ENCODE measurements at places on chromosomes 7 and 10. TPM values are rescaled to one million over a fixed set of nuclear protein-coding genes. Genes with fewer than 3 reads are reported as not detected.

GRCh38 chr10:29486433-29486832 lies 148.3 kb downstream of the SVIL start:
- ATAC-seq, result no peak

- no peak for ATAC-seq
Observed at GRCh38 chr10:24550680-24551079, 173.0 kb downstream of the ARHGAP21 start.

DNA sequence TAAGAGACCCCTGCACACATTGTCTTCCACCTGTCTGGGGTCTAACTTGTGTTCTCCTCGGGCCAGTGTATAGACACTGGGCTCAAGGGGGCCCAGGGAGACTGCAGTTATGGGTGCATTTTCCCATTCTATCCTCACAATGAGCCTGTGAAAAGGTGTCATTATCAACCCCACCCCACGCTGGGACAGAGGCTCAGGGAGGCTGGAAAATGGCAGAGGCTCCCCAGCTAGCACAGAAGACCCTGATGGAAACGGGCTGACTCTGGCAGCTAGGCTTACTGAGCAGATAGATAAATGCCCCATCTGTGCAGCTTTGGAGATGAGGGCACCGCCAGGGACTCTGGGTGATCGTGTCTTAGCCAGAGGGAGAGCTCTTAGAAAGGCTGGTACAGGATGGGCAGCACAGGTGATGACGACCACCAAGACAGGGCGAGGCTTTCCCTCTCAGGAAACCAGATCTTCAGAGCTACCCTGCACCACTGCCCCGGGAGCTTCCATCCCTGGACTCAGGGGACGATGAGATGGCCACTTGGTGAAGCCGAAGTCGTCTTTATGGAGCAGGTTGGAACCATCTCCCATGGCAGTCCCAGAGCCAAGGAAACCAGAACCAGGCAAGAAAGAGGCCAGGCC lies 58.2 kb upstream of the CHST15 start:
- peak; percentile 5 for ATAC-seq

DNA sequence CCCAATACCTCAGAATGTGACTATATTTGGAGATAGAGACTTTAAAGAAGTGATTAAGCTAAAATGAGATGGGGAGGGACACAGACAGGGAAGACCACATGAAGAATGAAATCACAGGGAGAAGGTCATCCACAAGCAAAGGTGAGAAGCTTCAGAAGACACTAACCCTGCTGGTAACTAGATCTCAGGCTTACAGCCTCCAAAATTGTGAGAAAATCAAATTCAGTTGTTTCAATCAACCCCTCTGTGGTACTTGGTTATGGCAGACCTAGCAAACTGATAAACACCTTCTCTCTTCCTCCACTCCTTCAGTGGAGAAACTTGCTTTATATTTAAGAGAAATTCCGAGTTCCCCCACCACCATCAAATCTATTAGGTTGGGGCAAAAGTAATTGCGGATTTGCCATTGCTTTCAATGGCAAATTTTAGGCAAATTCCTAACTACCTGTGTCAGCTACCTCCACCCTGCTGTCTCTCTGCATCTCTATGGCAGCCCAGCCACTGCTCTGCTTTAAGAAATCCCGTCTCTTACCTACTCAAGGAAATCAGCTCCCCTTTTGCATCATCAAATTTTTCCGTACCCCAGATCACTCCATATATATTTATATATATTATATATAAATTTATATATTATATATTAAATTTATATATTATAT lies 38.2 kb downstream of the SEMA3E start:
- no peak for ATAC-seq

- ATAC-seq, result no peak
Observed at GRCh38 chr10:100717166-100717565, 28.2 kb upstream of the PAX2 start.

- no peak for ATAC-seq
Observed at GRCh38 chr7:98479318-98479717, 78.4 kb upstream of the BAIAP2L1 start.

- ATAC-seq, result peak; percentile 62
Observed at GRCh38 chr7:135645296-135645904, 16.9 kb upstream of the STMP1 start.

- ATAC-seq, result no peak
Observed at GRCh38 chr7:37430640-37431039, 18.0 kb downstream of the ELMO1 start.

DNA sequence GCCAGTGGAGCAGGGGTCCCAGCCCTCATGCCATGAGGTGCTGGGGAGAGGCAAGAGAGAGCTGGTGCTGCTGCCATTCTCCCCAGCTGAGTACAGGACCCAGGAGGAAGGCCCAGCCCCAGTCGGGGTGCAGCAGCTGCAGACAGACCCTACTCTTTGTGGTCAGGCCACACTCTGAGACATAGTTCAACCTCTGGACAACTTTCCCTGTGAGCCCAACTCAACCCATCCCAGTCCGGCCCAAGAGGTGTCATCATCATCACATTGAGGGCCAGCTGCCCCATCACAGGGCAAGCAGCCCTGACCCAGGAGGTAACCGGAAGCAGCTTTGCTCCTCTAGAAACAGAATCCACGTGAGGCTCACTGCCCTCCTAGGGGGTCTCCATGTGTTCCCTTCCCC lies 133.8 kb upstream of the KCNMA1 start:
- ATAC-seq, result no peak

Gene WIPF3
- 5.0 TPM for total RNA-seq

Gene C10orf71
- total RNA-seq, result 0.27 TPM
